ENCODE measurements at places on chromosomes 12 and 14.

DNA sequence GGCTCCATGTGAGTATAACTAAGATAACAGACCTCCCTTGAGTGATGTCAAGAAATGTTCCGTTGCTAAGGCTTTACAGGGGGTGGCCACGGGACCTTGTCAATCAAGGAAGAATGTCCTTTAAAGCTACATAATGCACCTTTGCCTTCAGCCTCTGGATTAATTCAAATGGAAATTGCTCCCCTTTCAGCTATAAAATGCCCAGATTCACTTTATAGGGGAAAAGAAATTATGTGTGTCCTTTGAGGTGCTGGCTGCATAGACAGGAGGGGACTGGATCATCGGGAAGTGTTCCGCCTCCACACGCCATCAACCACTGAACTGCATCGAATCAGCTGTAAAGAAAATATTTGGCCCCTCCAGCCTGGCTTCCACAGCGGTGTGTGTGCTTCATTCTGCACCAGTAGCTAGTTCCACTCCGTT lies 415.4 kb downstream of the DPF3 start:
- no peak for DNase-seq

DNA sequence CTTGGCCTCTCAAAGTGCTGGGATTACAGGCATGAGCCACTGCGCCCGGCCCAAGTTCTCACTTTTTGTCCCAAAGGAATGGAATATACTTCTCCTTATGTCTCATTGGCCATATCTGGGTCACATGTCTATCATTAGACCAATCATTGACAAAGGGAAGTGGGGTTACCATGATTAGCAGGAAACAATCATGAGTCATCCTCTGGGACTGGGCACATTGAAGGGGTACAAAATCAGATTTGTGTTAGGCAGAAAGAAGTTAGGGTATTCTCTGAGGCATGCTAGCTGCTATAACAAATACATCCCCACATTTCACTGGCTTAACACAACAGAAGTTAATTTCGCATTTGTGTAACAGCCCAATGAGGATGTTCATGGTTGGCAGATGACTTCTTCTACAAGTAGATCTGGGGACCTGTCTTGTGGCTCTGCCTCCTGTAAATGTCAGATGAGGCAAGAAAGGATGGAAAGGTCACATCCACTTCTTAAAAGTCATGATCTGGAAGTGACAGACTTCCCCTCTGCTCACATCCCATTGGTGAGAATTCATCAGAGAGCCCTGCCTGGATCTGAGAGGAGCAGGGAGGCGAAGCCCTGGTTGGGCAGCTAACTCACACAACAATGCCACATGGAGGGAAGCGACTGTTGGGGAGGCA lies 3.1 kb downstream of the CCDC63 start:
- DNase-seq, result no peak

- DNase-seq, result no peak
Measured at GRCh38 chr12:50690925-50691324, 73.0 kb upstream of the ATF1 start.

GRCh38 chr14:53016491-53016890 lies 65.6 kb upstream of the FERMT2 start:
- no peak for DNase-seq

GRCh38 chr12:85603556-85603955 lies 232.7 kb downstream of the RASSF9 start:
- DNase-seq, result no peak

GRCh38 chr12:15880721-15881120 lies 1.5 kb upstream of the STRAP start:
- DNase-seq, result no peak

DNA sequence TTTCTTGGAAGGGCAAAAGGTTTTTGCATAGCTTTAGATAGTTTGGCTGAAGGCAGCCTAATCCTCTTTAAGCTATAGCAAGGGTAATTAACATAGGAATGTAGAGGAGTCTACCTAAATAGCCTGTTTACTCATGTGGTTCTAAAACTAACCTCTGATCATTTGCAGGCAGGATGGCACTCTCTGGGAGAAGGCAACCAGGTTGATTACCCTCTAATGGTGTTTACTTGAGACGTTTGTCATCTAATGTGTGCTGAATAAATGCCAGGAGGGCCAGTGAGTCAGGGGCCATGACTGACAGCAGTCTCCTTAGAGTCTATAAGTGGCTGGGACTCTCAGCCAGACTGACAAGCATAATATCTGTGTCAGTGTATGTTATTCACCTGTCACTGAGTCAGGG lies 286.4 kb downstream of the PCNX1 start:
- DNase-seq, result no peak

GRCh38 chr14:78022059-78022458 lies 148.1 kb upstream of the NRXN3 start:
- DNase-seq, result peak; percentile 83

- no peak for DNase-seq
Measured at GRCh38 chr12:92045852-92046251, 99.8 kb downstream of the BTG1 start.

DNA sequence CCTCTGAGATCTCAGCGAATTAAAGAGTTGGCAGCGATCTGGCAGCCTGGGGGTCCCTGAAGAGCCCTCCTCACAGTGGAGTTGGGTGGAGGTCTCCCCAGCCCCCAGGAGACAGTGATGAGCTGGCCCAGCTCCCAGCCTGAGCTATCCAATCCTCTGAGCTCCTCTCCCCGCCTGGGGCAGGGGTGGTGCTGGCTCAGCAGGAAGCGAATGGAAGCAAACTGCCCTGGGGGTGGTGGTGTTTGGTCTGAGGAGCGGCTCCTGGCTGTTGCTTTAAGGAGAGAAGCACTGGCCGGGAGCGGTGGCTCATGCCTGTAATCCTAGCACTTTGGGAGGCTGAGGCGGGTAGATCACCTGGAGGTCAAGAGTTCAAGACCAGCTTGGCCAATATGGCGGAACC lies 19.5 kb upstream of the MEG3 start:
- DNase-seq, result no peak
